ENCODE measurements at places on chromosomes 1 and 21. TPM values are rescaled to one million over a fixed set of nuclear protein-coding genes. Genes with fewer than 3 reads are reported as not detected.

Gene TNFAIP8L2
- total RNA-seq = 38.0 TPM

DNA sequence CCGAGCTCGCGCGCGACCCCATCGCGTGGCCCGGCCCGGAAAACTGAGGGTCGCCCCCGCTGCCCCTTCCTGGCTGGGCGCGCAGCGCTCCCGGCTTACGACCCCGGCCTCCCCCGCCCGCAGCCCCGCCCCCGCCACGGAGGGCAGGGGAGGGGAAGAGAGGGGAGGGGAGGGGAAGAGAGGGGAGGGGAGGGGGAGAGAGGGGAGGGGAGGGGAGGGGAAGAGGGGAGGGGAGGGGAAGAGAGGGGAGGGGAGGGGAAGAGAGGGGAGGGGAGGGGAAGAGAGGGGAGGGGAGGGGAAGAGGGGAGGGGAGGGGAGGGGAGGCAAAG is 6.7 kb upstream of the ANKRD65 start:
- H3K4me1 ChIP-seq = no peaks in the 10 kb centered on the region
- H3K4me3 ChIP-seq = no peak overlapping the region
- no peak for DNase-seq
- H3K27ac ChIP-seq = no peak overlapping the region
- H3K27me3 ChIP-seq = peaks cover 24% of the 10 kb centered on the region

Gene AUNIP
- total RNA-seq = 12.3 TPM

Gene NUAK2
- total RNA-seq = 1.3 TPM

Gene LPAR3
- 0.47 TPM for total RNA-seq

Gene CYP4A11
- total RNA-seq = not detected

DNA sequence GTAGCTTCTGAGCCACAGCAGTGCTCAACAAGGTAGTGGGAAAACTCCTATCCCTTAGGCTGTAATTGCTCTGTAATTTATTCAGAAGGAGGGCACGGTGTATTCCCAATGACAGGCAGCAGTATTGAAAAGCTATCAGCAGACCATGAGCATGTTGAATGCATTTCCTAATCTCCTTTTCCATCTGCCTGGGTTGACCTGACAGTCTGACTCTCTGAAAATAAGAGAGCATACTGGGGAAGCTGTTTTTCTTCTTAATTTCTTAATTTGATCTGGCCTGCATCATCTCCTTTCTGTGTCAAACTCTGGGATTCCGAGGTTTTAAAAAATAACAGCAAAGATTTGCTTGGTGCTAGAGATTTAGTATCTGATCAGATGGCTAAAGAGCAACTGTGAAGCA is 88.1 kb upstream of the SLC35F3 start:
- H3K4me3 ChIP-seq = no peak overlapping the region
- no peak for DNase-seq
- H3K27me3 ChIP-seq = no peaks in the 10 kb centered on the region
- H3K4me1 ChIP-seq = no peaks in the 10 kb centered on the region
- H3K27ac ChIP-seq = no peak overlapping the region

Gene AGO1
- 39.0 TPM for total RNA-seq

DNA sequence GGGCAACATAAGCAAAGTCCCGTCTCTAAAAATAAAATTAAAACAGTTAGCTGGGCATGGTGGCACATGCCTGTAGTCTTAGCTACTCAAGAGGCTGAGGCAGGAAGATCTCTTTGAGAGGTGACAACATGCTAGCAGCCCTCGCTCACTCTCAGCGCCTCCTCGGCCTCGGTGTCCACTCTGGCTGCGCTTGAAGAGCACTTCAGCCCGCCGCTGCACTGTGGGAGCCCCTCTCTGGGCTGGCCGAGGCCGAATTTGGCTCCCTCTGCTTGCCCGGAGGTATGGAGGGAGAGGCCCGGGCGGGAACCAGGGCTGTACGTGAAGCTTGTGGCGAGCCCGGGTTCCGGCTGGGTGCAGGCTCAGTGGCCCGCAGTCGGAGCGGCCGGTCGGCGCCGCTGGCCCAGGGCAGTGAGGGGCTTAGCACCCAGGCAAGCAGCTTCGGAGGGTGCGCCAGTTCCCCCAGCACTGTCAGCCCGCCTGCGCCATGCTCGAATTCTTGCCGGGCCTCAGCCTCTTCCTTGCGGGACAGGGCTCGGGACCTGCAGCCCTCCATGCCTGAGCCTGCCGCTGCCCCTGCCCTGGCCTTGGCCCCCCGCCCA is 138.3 kb downstream of the MAP3K21 start:
- H3K4me1 ChIP-seq = no peaks in the 10 kb centered on the region
- no peak for DNase-seq
- H3K27me3 ChIP-seq = no peaks in the 10 kb centered on the region
- no peaks in the 10 kb centered on the region for H3K36me3 ChIP-seq
- H3K4me3 ChIP-seq = no peak overlapping the region

Gene SAMSN1
- 119 TPM for total RNA-seq

Gene LRRC53
- total RNA-seq = not detected

- H3K27ac ChIP-seq = no peak overlapping the region
- H3K36me3 ChIP-seq = peaks cover 10% of the 10 kb centered on the region
- peaks cover 28% of the 10 kb centered on the region for H3K4me1 ChIP-seq
Measured at GRCh38 chr1:154430903-154431302, 25.8 kb downstream of the IL6R start.

Data from activated T-helper 1 cell treated with anti-CD3 and anti-CD28 coated beads, Interleukin-12 subunit alpha, Interleukin-12 subunit beta, Interleukin-2, Interleukin-4 antibody, amounts not matched to agents 30 ng/mL and 10 ng/mL and 1 ng/mL, durations not matched to agents 14 hours and 24 hours and 36 hours (primary cell).